ENCODE measurements at places on chromosomes 11 and 22. TPM values are rescaled to one million over a fixed set of nuclear protein-coding genes. Genes with fewer than 3 reads are reported as not detected.

SMIM35 gene
- total RNA-seq, result 0.49 TPM

SCGB1A1 gene
- not detected for total RNA-seq

LIF gene
- total RNA-seq, result 211 TPM

GRIK4 gene
- total RNA-seq, result not detected

RIC3 gene
- total RNA-seq, result 8.3 TPM

C11orf97 gene
- not detected for total RNA-seq

RAB38 gene
- total RNA-seq, result 3.7 TPM

OR5A1 gene
- not detected for total RNA-seq

C22orf39 gene
- 33.0 TPM for total RNA-seq

E2F8 gene
- 22.8 TPM for total RNA-seq

ATL3 gene
- 31.1 TPM for total RNA-seq

CNGA4 gene
- total RNA-seq, result not detected

ZNF280B gene
- total RNA-seq, result 2.7 TPM

MYRF gene
- total RNA-seq, result 0.83 TPM

POU2AF2 gene
- total RNA-seq, result not detected

INS gene
- total RNA-seq, result not detected

SLC22A25 gene
- total RNA-seq, result not detected

TEX12 gene
- not detected for total RNA-seq

THY1 gene
- total RNA-seq, result 3.5 TPM

TMEM218 gene
- 15.9 TPM for total RNA-seq

HEPHL1 gene
- not detected for total RNA-seq

NLRX1 gene
- 26.0 TPM for total RNA-seq

CASP1 gene
- 87.9 TPM for total RNA-seq

UPK3A gene
- total RNA-seq, result not detected

DGKZ gene
- 150 TPM for total RNA-seq

CCND1 gene
- total RNA-seq, result 0.20 TPM

UCP2 gene
- total RNA-seq, result 494 TPM

PGA3 gene
- not detected for total RNA-seq

APOL5 gene
- total RNA-seq, result not detected

MPZL2 gene
- total RNA-seq, result 4.8 TPM

YPEL4 gene
- total RNA-seq, result 0.78 TPM

MRGPRF gene
- total RNA-seq, result not detected

MUC2 gene
- total RNA-seq, result not detected

Data from T-helper 1 cell treated with Interleukin-12 subunit alpha and Interleukin-12 subunit beta and Interleukin-4 antibody, amounts not matched to agents 30 ng/mL and 1 ng/mL, for 36 hours (primary cell).